ENCODE measurements at places on chromosomes 7 and 10.

- no peak for DNase-seq
Observed at GRCh38 chr10:6589287-6590094, 9.4 kb upstream of the PRKCQ start.

- DNase-seq = no peak
Observed at GRCh38 chr10:21523557-21524008, 1.9 kb downstream of the SKIDA1 start.

DNA sequence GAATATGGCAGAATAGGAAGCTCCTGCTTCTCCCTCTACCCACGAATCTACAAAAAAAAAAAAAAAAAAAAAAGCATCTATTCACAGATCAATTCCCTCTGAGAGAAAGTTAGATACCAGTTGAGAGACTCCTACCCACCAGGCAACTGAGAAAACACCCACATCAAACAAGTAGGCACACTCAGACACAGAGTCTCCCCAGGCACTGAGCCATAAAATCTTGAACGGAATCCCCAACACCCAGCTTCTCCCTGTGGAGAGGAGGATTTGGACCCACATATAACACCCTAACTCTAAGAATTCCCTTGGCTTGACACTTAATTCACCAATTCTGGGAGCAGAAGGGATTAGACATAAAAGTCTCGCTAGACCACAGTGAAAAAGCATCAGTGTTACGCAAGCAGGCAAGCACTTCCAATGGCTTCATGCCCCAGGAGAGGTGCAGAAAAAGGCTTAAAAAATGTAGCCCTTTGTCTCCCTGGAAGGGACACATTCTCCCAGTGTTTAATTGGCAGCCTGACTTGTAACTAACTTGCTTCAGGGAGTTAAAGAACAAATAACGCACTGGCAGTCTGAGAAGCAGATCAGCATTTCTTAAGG is 192.2 kb downstream of the ELAPOR2 start:
- no peak for DNase-seq

DNA sequence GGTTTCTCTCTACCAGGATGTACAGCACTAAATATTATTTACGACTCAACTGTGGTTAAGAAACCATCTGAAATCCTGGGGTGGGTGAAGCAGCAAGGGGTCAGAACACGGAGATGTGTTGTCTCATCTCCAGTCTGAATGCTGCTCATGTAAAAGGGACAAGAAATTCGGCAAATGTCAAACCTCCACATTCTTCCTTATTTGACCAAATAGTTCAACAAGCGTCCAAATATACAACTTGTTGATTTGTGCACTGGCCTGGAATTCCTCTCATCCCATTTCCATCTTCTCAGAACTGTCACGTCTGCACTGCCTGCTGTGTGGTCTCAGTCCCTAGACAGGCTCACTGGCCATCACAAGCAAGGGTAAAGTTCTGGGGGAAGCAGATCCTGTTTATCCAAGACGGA is 520.0 kb downstream of the PARD3 start:
- DNase-seq = no peak

All from activated CD4-positive, alpha-beta T cell treated with anti-CD3 and anti-CD28 coated beads for 48 hours (primary cell).